GM23248 (cell line): ENCODE measurements at places on chromosomes 3 and 15. TPM values are rescaled to one million over a fixed set of nuclear protein-coding genes. Genes with fewer than 3 reads are reported as not detected.
A peak's percentile ranks its signal among the peaks of the same experiment; 100 is the strongest.

DNA sequence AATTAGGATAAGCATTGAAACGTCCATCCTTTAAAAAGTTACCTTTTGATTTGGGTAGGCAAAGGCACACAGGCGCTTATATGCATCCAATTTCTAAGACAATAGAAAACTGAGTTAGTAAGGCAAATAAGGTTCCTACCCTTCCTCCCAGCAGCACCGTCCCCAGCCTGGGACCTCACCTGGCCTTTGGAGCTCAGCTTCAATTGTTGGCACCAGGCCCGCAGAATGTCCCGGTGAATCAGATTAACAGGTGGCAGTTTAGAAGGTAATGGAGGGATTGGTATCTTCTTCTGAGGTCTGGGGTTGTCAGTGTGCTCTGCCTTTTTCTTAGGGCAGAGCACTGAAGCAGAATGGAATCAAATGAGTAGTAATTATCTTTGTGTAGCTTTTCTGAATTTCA lies 5.7 kb downstream of the DPPA4 start:
- no peak overlapping the region for H3K4me3 ChIP-seq
- H3K4me1 ChIP-seq, result no peaks in the 10 kb centered on the region
- H3K36me3 ChIP-seq, result no peaks in the 10 kb centered on the region
- no peak for DNase-seq
- H3K27ac ChIP-seq, result no peak overlapping the region
- H3K27me3 ChIP-seq, result no peaks in the 10 kb centered on the region

Gene CSTA
- polyA plus RNA-seq, result 5.3 and 5.8 TPM in 2 replicates

GRCh38 chr15:98769867-98770266 lies 121.5 kb downstream of the IGF1R start:
- H3K4me3 ChIP-seq, result no peak overlapping the region
- no peak overlapping the region for H3K27ac ChIP-seq
- H3K4me1 ChIP-seq, result no peaks in the 10 kb centered on the region
- no peaks in the 10 kb centered on the region for H3K36me3 ChIP-seq

Gene PRR20G
- not detected in 2 replicates for polyA plus RNA-seq

- H3K27me3 ChIP-seq, result no peaks in the 10 kb centered on the region
- no peak for DNase-seq
- H3K27ac ChIP-seq, result peak overlapping the region; percentile 76
- peaks cover 27% of the 10 kb centered on the region for H3K4me1 ChIP-seq
Measured at GRCh38 chr3:11186318-11186692, 32.0 kb downstream of the HRH1 start.

DNA sequence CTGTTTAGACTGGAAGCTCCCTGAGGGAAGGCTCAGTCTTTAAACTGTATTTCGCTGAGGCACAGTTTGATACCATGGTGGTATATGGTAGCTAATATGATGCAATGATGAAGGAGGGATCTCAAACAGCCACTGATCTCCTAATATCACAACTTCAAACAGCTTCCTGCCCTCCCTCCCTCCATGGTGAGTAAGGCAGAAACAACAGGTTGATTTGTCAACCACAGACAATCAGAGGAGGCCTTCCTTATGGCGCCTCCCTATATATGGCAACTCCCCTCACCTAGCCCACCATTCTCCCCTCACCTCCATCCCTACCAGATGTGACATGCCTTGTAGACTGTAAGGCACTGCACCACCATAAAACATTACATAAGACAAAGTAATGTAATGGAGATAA lies 316.5 kb upstream of the ICE2 start:
- DNase-seq, result no peak
- H3K27me3 ChIP-seq, result no peaks in the 10 kb centered on the region
- no peak overlapping the region for H3K4me3 ChIP-seq

DNA sequence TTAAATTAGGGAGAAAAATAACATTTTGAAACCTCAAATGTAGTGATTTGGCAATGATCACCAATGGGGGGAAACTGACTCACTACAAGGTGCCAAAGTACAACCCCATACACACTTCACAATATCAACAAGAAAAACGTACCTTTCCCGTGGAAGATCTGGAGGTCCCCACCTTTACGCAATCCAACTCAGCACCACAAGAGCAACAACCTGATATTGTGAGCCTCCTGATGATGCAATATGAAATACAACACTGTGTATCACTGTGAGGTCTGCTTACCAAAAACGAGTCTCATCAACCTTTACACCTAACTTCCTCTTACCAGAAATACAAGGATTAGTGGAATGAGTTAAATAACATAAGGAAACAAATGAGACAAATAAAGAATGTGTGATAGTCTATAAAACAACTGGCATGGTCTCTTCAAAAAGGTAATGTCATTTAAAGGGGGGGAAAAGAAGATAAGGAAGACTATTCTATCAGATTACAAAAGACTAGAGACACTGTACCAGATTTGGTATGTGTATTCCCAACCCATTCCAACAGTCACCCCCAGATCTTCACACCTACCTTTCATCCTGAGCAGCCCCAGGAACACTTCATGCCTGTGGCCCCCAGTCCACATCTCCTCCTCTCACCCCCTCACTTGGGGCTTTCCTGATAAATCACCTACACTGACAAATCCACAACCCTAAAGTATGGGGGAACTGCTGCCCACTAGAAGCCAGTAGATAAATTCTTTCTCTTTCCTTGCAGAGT lies 27.7 kb downstream of the DLG1 start:
- no peak overlapping the region for H3K4me3 ChIP-seq
- peaks cover 12% of the 10 kb centered on the region; the same call in 1 of the 2 replicates for H3K4me1 ChIP-seq
- H3K27ac ChIP-seq, result no peak overlapping the region
- H3K27me3 ChIP-seq, result no peaks in the 10 kb centered on the region
- peaks cover 8% of the 10 kb centered on the region; the same call in 1 of the 2 replicates for H3K36me3 ChIP-seq

Gene OSBPL10
- 0.95 and 2.4 TPM in 2 replicates for polyA plus RNA-seq

GRCh38 chr15:25441111-25441510 lies 2.3 kb upstream of the UBE3A start:
- H3K27ac ChIP-seq, result no peak overlapping the region
- H3K27me3 ChIP-seq, result no peaks in the 10 kb centered on the region
- H3K36me3 ChIP-seq, result no peaks in the 10 kb centered on the region
- no peak for DNase-seq
- peaks cover 13% of the 10 kb centered on the region for H3K4me1 ChIP-seq
- no peak overlapping the region for H3K4me3 ChIP-seq

Gene SIDT1
- polyA plus RNA-seq, result not detected in 2 replicates

Gene MINDY4B
- not detected in 2 replicates for polyA plus RNA-seq

- no peaks in the 10 kb centered on the region for H3K36me3 ChIP-seq
- H3K4me1 ChIP-seq, result no peaks in the 10 kb centered on the region
- DNase-seq, result no peak
- no peak overlapping the region for H3K27ac ChIP-seq
Measured at GRCh38 chr3:46299608-46300460, 54.1 kb upstream of the CCR2 start.

GRCh38 chr3:26259176-26259575 lies 363.4 kb upstream of the LRRC3B start:
- H3K27me3 ChIP-seq, result no peaks in the 10 kb centered on the region
- H3K4me3 ChIP-seq, result no peak overlapping the region
- DNase-seq, result no peak
- no peaks in the 10 kb centered on the region for H3K4me1 ChIP-seq
- H3K27ac ChIP-seq, result no peak overlapping the region

Gene ZNF639
- 26.8 and 27.9 TPM in 2 replicates for polyA plus RNA-seq

DNA sequence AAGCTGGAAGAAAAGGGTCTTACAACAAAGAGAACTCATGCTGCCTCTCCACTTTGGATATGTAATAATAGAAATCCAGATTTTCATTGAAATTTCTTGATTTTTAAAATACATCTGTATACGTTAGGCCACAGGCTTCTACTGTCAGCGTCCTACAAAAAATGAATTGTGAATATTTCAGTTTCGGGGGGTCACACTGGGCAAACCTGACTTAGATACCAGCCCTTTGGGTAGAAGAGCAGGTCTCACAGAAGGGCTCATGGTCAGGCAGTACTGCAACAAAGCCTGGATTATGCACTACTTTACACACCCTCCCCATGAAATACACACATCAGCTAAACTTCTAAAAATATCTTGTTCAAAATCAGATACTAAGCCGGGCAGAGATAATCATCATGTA lies 294.5 kb downstream of the FHIT start:
- no peaks in the 10 kb centered on the region for H3K27me3 ChIP-seq
- no peak overlapping the region for H3K4me3 ChIP-seq
- H3K27ac ChIP-seq, result no peak overlapping the region
- H3K36me3 ChIP-seq, result no peaks in the 10 kb centered on the region
- H3K4me1 ChIP-seq, result peaks cover 17% of the 10 kb centered on the region

DNA sequence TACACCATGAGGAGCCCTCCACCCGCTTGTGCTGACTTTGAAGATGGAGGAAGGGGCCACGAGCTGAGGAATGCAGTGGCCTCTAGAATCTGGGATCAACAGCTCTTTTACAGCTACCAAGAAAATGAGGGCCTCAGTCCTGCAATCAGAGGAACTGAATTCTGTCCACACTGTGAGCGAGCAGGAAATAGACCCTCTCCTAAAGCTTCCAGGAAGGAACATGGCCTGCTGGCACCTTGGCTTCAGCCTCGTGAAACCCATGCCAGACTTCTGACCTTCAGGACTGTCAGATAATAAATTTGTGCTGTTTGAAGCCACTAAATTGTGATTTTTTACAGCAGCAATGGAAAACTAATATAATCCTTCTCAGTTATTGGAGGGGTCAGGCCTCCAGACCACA lies 61.9 kb downstream of the RAB11A start:
- H3K36me3 ChIP-seq, result no peaks in the 10 kb centered on the region
- no peak overlapping the region for H3K27ac ChIP-seq
- no peak overlapping the region for H3K4me3 ChIP-seq
- H3K4me1 ChIP-seq, result no peaks in the 10 kb centered on the region
- DNase-seq, result no peak
- H3K27me3 ChIP-seq, result no peaks in the 10 kb centered on the region

- DNase-seq, result no peak
- no peaks in the 10 kb centered on the region for H3K27me3 ChIP-seq
- no peaks in the 10 kb centered on the region for H3K36me3 ChIP-seq
- H3K4me1 ChIP-seq, result no peaks in the 10 kb centered on the region
Measured at GRCh38 chr3:87126321-87126720, 100.8 kb upstream of the CHMP2B start.

GRCh38 chr15:48802257-48802656 lies 8.6 kb downstream of the CEP152 start:
- no peak for DNase-seq
- peaks cover 18% of the 10 kb centered on the region for H3K4me1 ChIP-seq
- no peak overlapping the region for H3K4me3 ChIP-seq
- H3K27me3 ChIP-seq, result no peaks in the 10 kb centered on the region
- peak overlapping the region; percentile 61 for H3K27ac ChIP-seq

Gene MAP6D1
- 2.8 and 3.2 TPM in 2 replicates for polyA plus RNA-seq
